ENCODE measurements at places on chromosomes 3 and 15. TPM values are rescaled to one million over a fixed set of nuclear protein-coding genes. Genes with fewer than 3 reads are reported as not detected.

The CHRM5 gene
- total RNA-seq = not detected

The TUSC7 gene
- not detected for total RNA-seq

The SPG21 gene
- total RNA-seq = 44.4 TPM

The INSYN1 gene
- total RNA-seq = 0.61 TPM

The GRAMD2A gene
- 0.47 TPM for total RNA-seq

The CASR gene
- 0.09 TPM for total RNA-seq

The PCBP4 gene
- total RNA-seq = 6.1 TPM

The GXYLT2 gene
- 6.6 TPM for total RNA-seq

The NTRK3 gene
- total RNA-seq = 0.57 TPM

The NPAP1 gene
- total RNA-seq = under 0.01 TPM

The RBPMS2 gene
- total RNA-seq = 0.19 TPM

The RBMS3 gene
- 19.9 TPM for total RNA-seq

The HYAL3 gene
- total RNA-seq = 2.5 TPM

The MME gene
- total RNA-seq = 21.2 TPM

The TADA3 gene
- total RNA-seq = 43.6 TPM

The ZBTB20 gene
- 8.9 TPM for total RNA-seq

The IL5RA gene
- total RNA-seq = 0.85 TPM

The GOLGA6D gene
- total RNA-seq = 0.05 TPM

The C3orf80 gene
- total RNA-seq = 0.05 TPM

The TTLL13 gene
- total RNA-seq = 0.14 TPM

The TRIM42 gene
- not detected for total RNA-seq

The GHSR gene
- total RNA-seq = not detected

The HDGFL3 gene
- 43.1 TPM for total RNA-seq

The CCDC9B gene
- total RNA-seq = 0.28 TPM

The NOP10 gene
- 268 TPM for total RNA-seq

The FNDC3B gene
- 11.9 TPM for total RNA-seq

The SPINK8 gene
- total RNA-seq = not detected

The STAC gene
- total RNA-seq = 1.7 TPM

The TRAIP gene
- 8.2 TPM for total RNA-seq

The SLC24A5 gene
- total RNA-seq = 0.05 TPM

The DNAJA4 gene
- 6.2 TPM for total RNA-seq

The WDR72 gene
- 0.28 TPM for total RNA-seq

The IQCH gene
- 1.8 TPM for total RNA-seq

The DHFR2 gene
- 8.0 TPM for total RNA-seq

The HCN4 gene
- 0.05 TPM for total RNA-seq

The ECE2 gene
- total RNA-seq = not detected

The ACTR8 gene
- total RNA-seq = 24.1 TPM

The GP5 gene
- total RNA-seq = 0.14 TPM

The C3orf49 gene
- not detected for total RNA-seq

The CEMIP gene
- total RNA-seq = 0.28 TPM

The GOLGA8N gene
- total RNA-seq = 2.2 TPM

The EPHB3 gene
- total RNA-seq = 1.3 TPM

The U2SURP gene
- total RNA-seq = 107 TPM

The ITIH4 gene
- total RNA-seq = 4.5 TPM

The OCA2 gene
- total RNA-seq = 0.99 TPM

The GRM2 gene
- total RNA-seq = 0.05 TPM

The CHL1 gene
- total RNA-seq = 0.66 TPM

All from thymus (tissue), 14 donors.